Epithelial cell of umbilical artery (primary cell): ENCODE measurements at places on chromosomes 1 and 21. TPM values are rescaled to one million over a fixed set of nuclear protein-coding genes. Genes with fewer than 3 reads are reported as not detected.

The SPRR2A gene
- total RNA-seq: not detected in 2 replicates

The BTBD19 gene
- total RNA-seq: 8.1 and 8.2 TPM in 2 replicates

The ADAMTS1 gene
- total RNA-seq: 26.0 and 36.6 TPM in 2 replicates

The CELA2B gene
- not detected in 2 replicates for total RNA-seq

The MEGF6 gene
- 9.9 and 19.8 TPM in 2 replicates for total RNA-seq

The HCRTR1 gene
- total RNA-seq: under 0.01 and 1.1 TPM in 2 replicates

The C1QTNF12 gene
- 0.32 and 0.76 TPM in 2 replicates for total RNA-seq

The OPTC gene
- not detected in 2 replicates for total RNA-seq

The HES3 gene
- not detected in 2 replicates for total RNA-seq

The KRTAP7-1 gene
- total RNA-seq: not detected in 2 replicates

The GPR37L1 gene
- total RNA-seq: not detected in 2 replicates

The FAM72D gene
- total RNA-seq: 0.97 and 2.0 TPM in 2 replicates

The PTPN22 gene
- total RNA-seq: 2.7 and 5.2 TPM in 2 replicates

The SPRR3 gene
- not detected in 2 replicates for total RNA-seq

The LIX1L gene
- total RNA-seq: 17.3 and 20.1 TPM in 2 replicates

The PDC gene
- not detected in 2 replicates for total RNA-seq

The RORC gene
- total RNA-seq: not detected in 2 replicates

The ERG gene
- 44.8 and 47.4 TPM in 2 replicates for total RNA-seq

The OR2T3 gene
- not detected in 2 replicates for total RNA-seq

The GJB4 gene
- total RNA-seq: not detected in 2 replicates

The CCDC30 gene
- total RNA-seq: 0.32 and 0.46 TPM in 2 replicates

The KRTAP11-1 gene
- total RNA-seq: not detected in 2 replicates

The TSACC gene
- total RNA-seq: not detected in 2 replicates

The RCSD1 gene
- total RNA-seq: under 0.01 and 0.15 TPM in 2 replicates

The PRR9 gene
- total RNA-seq: not detected in 2 replicates

The SPRR5 gene
- not detected in 2 replicates for total RNA-seq

The IGSF9 gene
- not detected in 2 replicates for total RNA-seq

The F13B gene
- total RNA-seq: not detected in 2 replicates

The ZDHHC18 gene
- 5.5 and 5.9 TPM in 2 replicates for total RNA-seq

The MAPKAPK2 gene
- 24.4 and 24.9 TPM in 2 replicates for total RNA-seq

The SLC1A7 gene
- not detected in 2 replicates for total RNA-seq
